ENCODE measurements at places on chromosomes 3 and 15.
A peak's percentile ranks its signal among the peaks of the same experiment; 100 is the strongest.

DNA sequence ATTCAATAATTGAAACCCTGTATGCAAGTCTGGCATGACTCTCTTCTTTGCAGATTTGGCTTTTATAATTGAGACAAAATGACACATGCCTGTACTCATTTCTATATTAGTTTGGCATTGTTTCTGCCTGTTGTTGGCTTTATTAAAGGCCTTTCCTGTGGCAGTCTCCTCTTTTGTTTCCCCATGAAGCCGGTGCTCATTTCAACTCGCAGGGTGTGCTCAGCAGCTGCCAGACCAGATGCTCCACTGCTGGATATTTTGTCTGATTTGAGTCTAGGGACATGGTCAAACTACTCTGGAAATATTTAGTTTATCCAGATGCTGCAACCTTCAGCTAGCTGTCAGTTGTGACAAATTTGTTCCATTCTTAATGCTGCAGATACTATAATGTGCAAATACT is 445.3 kb downstream of the NAALADL2 start:
- DNase-seq, result no peak

- DNase-seq, result no peak
Observed at GRCh38 chr3:111314898-111315297, 227.1 kb upstream of the CD96 start.

DNA sequence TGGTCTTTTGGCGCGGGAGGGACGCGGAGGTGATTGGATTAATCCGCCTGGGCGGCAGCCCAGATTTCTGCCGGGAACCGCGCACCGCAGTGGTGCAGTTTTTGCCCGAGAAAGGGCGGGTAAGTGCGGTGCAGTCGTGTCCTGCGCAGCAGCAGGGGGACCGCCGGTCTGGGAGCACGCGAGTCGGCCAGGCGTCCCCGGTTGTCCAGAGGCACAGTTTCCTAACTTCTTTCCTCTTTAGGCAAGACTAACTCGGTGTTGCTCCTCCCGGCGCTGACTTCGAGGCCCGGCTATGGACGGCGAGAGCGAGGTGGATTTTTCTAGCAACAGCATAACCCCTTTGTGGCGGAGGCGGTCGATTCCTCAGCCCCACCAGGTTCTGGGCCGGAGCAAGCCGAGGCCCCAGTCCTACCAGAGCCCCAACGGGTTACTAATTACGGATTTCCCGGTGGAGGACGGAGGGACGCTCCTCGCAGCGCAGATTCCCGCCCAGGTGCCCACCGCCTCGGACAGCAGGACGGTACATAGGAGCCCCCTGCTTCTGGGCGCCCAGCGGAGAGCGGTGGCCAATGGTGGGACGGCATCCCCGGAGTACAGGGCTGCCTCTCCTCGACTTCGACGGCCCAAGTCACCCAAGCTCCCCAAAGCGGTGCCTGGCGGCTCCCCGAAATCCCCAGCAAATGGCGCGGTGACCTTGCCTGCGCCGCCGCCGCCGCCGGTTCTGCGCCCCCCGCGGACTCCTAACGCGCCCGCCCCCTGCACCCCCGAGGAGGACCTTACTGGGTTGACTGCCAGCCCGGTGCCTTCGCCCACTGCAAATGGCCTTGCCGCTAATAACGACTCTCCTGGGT is 736 bp downstream of the ARHGEF26 start:
- peak; percentile 40 for DNase-seq

DNA sequence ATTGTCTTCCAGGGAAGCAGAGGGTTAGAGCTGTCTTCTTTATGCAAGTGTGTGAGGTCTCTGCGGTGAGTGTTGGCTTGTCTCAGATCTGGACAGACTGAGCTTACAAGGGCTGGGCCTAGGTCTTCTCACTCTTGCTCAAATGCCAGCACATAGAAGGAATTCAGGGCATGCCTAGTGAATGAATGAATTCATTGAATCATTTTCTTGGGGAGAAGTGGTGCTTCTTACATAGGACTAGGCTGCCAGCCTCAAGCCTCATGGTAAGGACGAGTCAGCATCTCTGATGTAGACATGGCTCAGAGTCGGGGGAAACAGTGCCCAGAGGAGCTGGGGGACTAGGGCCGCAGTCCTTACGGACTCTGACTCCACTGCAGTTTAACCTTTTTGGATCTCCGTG is 17.2 kb downstream of the MKRN2 start:
- DNase-seq, result peak; percentile 29

DNA sequence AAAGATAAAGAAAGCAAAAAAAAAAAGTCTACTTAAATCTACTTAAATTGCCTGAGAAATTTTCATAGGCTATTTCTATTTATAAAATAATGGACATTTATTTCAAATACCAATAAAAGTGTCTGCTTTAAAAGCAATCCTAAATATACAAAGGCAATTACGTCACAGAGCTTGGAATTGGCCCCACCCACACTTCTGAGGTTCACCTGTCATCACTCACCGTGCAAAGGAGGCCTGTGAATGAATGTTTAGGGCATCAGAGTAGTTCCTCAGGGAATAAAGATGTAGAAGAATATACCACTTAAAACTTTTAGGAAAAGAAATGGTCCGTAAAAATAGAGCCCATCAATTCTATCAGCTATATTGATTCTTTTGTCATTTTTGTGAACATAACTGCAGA is 621.8 kb downstream of the ROBO1 start:
- no peak for DNase-seq

DNA sequence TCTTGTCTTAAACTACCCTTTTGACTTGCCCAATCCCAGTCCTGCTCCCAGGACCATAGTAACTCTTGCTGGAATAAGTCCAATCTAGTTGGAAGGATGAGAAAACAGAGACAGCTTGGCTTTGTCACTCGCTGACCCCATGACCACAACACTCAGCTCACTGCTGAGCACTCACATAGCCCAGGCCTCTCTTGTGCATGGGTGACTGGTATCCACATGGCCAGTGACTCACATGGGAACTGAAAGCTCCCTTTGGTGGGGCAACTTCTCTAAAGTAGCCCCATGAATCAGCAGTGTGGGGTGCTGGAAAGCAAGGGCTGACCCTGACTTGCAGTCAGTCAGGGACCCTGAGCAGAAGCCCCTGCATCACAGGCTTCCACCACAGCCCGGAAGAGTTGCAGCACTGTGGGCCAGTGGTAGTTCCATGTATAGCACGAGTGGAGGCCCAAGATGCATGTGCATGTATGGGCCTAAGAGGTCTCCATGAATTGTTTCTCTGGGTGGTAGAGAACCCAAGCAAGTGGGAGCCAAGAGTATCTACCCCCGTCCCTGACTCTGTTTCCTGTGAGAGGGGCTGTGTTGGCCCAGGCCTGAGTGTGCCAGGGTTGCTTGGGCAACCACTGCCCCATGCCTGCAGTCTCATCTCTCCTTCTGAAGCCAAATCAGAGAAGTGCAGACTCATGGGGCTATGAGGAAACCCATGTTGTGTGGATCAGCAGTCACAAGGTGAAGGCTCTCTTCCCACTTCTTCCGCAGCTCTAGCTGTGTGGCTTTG is 62.1 kb upstream of the XCR1 start:
- peak; percentile 97 for DNase-seq

DNA sequence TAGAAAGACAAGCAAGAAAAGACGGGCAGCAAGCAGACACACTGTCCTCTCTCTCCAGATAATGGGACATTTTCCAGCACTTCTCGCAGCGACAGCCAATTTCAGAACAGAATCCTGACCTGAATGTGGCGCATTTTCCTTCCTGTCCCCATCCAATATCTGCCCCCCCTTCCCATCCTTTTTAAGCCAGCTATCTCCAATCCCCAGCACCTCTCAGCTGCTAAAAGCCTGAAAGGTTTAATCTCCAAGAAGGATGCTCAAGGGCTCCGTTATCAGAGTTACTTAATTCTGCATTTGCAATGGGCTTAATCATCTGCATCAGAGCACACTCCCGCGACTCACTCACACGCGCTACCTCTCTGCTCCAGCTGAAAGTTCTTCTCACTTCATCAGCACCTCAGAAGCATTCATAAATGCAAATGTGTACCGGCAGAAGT is 50.5 kb downstream of the SRGAP3 start:
- no peak for DNase-seq
